ENCODE measurements at places on chromosomes 12 and 14.

DNA sequence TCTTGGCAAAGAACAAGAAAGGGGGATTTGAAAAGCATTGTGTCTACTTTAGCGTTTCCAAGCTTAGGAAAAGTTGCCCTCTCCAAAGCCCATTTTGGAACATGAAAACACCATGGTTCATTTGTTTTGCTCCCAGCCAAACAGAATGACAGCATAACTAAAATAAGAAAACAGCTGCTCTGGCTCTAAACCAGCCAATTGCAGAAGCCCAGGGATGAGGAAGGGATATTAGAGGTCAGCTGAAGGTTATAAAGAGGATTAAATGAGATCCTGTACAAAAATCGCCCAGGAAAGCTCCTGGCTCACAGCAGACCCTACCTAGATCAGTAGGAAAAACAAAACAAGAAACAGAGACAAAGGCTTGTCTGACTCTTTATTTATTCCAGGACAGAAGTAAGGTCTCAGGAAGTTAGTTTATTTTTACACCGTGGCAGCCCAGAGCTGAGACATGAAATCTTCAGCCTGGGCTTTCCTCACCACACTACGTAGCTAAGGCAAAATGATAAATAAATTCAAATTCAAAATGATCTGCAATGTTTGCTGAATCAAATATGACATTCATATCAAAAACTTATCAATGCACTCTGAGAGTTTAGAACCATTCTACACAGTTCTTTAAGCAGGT is 25.9 kb downstream of the SPX start:
- no peak for DNase-seq

DNA sequence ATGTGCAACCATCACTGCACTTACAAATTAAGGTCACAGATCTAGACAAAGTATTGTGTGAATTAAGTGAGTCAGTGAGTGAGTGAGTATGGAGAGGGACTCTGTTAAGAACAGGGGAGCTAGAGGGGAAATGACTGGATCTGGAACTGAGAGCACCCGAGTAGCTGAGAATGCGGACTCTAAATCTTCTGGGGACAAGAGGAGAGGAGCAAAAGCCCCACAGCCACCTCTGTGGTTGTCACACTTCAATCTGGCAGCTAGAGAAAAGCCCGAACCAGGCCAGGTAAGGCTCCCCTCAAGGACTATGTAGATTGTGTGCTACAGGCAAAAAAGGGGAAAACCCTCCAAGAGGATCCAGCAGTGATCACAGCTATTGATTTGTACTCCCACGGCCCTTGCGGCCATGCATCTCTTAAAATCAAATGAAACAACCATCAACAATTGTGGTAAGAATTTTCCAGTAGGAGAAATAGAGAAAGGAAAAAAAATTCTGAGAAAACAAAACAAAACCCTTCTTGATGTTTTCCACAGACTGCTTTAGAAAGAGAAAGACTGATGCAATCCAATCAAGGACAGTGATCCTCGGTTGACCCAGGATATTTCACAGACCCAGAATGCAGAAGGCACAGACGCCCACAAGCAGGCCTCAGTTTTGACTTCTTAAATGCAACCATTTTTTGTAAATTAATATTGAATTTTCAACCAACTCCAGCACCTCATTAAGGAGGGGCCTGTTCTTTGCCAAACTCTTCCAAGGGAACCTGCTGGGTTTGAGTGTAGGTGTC is 109.6 kb downstream of the SLC38A6 start:
- DNase-seq, result no peak

DNA sequence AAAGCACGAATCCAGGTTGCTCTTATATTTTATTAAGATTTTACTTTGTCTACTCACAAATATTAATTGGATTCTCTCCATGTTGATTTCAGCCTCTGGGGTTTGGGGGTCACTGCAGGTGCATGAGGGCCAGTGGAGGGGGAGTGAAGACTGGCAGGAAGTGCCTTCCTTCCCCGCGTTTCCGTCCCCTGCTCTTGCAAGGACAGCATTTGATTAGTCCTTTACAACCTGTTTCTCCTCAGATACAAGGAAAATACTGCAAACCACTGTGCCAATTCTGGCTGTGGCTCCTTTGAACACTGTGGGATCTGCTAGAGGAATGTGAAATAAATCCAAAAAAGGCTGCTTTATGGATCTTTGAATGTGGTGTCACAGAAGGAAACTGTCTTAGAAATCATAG is 291.8 kb downstream of the ETNK1 start:
- no peak for DNase-seq

DNA sequence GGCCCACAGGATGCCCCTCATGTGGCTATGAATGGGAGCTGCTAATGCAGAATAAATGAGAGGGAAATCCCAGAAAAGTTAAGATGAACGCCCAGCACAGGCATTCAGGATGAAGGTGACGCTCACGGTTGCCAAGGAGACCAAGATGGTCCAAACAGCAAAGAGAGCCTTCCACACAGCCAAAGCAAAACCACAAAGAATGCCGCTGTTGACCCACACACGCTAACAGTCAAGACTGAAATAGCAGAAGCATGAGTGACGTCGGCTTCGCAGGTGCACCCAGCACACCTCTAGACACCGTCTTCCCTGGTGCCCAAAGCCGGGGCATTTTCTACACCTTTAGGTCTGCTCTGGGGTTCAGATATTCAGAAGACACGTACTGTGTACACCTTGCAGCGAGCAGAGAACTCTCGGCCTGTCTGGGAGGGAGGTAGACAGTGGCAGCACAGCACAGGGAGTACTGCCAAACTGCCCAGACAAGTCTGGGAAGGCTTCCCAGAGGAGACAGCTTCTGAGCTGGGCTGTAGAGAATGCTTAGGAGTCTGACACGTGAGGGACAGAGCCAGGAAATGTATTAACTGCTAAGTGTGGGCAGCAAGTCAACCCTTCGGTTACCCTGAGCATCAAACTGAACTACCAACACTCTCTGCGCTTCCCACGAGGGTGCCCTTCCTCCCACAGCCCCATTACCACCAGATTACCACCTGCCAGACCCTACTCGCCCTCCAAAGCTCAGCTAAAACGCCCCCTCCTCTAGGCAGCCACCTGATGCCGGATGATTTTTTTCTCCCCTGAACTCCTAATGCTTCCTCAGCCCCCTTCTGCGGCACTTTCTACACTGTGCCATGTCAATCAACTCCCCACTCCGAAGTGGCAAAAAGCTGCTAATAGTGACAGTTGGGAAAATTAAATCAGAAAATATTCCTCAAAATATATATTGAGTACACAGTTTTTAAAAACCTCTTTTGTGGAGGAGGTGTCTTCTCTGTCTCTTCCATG is 50.1 kb downstream of the CCDC88C start:
- no peak for DNase-seq

DNA sequence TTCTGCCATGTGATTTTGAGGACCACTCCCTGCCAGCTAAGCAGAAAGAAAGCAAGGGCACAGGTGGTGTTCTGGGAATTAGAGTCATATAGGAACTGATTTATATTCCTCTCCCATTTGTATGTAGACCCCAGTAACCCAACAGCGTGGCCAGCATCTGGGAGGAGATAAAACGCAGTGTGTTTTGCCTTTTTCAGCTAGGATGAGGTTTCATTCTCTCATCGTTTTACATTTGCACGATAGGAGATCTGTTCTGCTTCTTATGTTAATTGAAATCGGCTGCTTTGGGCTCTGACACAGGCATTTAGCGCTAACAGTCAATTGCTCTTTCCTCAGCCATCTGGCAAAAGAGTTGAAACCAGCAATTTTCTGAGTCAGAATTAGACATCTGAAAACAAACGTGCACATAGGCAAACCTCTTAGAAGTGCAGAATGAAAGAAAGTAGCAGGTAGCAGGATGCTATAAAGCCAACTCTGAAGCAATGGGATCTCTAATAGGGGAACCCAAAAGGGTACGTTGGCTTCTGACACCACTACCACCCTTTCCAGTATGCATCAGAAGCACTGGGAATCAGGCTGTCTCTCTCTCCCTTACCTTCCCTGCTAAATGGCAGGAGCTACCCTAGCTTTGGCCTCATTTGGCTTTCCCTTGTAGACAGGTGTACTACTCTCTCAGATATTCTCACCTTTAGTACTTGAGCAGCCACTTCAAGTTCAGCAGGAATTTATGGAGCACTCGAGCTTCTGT is 219.1 kb downstream of the PHLDA1 start:
- no peak for DNase-seq

DNA sequence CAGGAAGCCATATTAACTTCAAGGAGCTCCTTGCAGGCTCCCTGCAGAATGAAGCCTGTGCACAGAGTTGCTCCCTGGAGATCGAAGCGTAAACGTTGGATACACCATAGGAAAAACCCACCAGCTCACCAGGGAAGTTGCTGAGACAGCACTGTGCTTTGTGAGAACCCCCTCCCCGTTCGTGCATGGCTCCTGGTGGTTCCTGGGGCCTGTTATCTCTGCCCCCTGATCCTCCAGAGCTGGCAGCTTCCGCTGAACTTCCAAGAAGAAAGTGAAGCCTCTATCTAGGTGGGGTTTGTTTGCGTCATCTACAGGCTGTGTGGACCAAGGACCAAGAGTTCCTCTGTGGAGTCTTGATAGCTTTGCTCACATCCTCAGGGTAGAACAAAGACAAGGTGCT is 2.4 kb upstream of the CCDC85C start:
- DNase-seq, result no peak

- DNase-seq, result peak; percentile 40
Observed at GRCh38 chr14:69460093-69460701, 24.3 kb upstream of the PLEKHD1 start.

DNA sequence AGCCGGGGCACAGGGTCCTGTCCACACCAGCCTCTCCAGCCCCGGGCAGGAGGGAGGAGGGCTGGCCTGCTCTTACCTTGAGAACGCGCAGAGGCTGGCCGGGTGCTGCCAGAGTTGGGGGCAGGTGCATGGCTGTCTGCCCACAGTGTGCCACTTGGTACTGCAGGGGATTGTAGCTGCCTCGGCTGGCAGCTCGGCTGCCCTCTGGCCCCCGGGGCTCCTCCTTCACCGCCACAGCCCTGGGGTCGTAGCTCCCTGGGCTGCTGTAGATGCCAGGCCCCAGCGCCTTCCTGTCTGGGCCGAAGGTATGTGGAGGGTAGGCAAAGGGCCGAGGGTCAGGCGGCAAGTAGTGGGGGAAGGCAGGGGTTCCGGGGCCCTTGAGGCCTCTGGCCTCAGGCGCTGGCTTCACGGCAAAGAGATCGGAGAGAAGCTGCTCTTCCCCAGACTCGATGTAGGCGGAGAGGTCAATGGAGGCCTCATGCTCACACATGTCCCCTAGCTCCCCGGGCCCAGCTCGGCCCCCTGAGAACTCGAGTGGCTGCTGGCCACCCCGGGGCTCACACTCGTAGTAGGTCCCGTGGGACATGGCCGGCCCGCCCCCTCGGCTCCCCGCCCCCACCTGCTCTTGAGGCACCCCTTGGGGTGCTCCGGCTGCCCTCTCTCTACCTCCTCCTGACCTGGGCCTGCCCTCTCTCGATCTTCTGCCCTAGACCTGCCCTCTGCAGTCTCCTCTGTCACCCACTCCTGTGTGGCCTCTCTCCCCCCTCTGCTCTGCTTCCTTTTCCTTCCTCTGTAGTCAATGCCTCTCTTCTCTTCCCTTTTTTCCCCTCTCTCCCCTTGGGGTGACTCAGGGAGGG is at the start of gene CEBPE:
TSS of gene CEBPE (minus strand) at position 750 of the 857 bp plus-strand sequence. CDS start at position 586, 164 bp downstream.
- DNase-seq, result no peak

GRCh38 chr12:27260746-27261145 is 16.7 kb downstream of the STK38L start:
- DNase-seq, result no peak

DNA sequence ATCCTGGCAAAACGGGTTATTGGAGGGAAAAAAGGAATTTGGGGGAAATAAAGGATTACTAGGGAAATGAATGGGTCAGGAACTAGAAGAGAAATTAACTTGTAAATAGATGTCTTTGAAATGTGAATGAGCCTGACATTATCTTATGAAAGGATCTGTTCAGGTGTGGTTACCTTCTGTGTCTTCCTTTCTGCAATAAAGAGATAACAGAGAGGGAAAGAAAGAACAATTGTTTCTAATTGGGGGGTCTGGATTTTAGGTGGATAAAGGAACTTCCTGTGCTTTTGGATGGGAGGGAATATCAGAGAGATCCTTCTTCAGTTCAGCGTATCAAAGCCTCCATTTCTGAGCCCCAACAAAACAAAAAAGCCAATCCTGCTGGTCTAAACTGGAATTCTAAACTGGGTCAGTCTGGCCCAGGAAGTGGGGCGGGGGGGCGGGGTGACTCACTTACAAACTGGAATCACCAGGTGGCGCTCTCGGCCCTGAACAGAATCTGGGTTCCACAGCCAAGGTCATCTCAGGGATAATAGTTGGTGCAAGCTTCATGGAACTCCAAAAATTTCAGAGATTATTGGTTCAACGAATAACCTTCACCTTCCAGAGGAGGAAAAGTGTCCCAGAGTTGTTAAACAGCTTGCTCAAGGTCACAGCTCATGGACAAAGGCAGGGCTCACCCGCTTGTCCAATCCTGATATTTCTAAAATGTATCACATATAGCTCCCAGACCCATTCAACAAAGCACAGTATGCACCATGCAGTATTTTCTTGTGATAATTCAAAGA is 15.2 kb upstream of the PEBP1 start:
- peak; percentile 60 for DNase-seq

- DNase-seq, result no peak
Observed at GRCh38 chr12:130425698-130426245, 88.1 kb downstream of the PIWIL1 start.

GRCh38 chr12:112046003-112046402 is 32.8 kb downstream of the ERP29 start:
- no peak for DNase-seq

DNA sequence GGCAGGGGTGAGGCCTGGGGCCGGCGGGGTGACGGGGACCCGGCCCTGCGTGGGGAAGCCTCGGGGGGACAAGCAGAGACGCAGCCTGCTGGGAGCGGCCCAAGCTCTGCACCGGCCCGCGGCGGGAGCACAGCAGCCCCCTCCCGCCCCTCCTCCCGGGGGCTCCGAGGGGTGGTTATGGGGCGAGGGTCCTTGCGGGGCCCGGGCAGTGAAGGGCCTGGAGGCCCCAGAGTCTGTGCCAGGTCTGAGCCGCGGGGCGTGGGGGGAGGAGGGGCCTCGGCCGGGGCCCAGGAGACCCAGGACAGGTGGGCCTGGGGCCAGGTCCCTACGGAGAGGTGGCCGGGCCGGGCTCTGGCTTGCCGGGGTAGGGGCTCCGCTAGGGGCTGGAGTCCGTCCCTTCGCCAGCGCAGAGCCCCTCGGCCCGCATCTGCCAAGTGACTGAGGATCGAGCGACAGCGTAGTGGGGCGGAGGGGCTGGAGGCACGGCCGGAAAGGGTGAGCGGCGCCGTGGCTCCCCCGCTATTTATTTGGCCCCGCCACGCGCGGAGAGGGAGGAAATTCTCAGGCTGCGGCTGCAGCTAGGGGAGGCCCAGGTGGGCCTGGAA is 495 bp downstream of the TMEM121 start:
- DNase-seq, result no peak

DNA sequence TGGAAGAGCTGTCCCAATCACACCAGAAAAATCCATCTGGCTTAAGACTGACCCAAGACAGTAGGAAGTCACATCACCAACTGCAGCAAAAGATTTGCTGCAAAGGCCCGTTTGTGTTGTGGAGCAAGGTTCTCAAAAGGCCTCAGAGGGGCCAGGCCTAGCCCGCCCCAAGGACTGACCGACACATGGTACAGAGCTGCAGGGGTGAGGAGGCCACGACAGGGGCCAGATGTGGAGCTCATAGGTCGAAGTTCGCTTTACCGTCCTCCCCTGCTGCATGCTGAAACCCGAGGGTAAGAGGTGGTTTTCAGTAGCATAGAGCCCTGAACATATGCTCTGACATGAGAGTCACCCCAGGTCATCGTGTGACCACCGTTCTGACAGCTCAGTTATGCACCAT is 35.5 kb downstream of the PLBD1 start:
- no peak for DNase-seq

GRCh38 chr12:69008520-69008919 is 75.5 kb upstream of the CPM start:
- no peak for DNase-seq
